ENCODE measurements at places on chromosomes 6 and 20. TPM values are rescaled to one million over a fixed set of nuclear protein-coding genes. Genes with fewer than 3 reads are reported as not detected.

ID4 gene
- total RNA-seq, result 4.3 TPM

PPP1R14C gene
- total RNA-seq, result not detected

TTLL9 gene
- total RNA-seq, result 0.27 TPM

TOX2 gene
- 0.12 TPM for total RNA-seq

SLC22A7 gene
- not detected for total RNA-seq
